Hindlimb muscle (tissue), 1 donor: ENCODE measurements at places on chromosomes 7 and 10.

GRCh38 chr10:11934262-11934661 lies 108.3 kb downstream of the UPF2 start:
- DNase-seq, result no peak

GRCh38 chr10:118986815-118987790 lies 42.4 kb upstream of the NANOS1 start:
- no peak for DNase-seq

DNA sequence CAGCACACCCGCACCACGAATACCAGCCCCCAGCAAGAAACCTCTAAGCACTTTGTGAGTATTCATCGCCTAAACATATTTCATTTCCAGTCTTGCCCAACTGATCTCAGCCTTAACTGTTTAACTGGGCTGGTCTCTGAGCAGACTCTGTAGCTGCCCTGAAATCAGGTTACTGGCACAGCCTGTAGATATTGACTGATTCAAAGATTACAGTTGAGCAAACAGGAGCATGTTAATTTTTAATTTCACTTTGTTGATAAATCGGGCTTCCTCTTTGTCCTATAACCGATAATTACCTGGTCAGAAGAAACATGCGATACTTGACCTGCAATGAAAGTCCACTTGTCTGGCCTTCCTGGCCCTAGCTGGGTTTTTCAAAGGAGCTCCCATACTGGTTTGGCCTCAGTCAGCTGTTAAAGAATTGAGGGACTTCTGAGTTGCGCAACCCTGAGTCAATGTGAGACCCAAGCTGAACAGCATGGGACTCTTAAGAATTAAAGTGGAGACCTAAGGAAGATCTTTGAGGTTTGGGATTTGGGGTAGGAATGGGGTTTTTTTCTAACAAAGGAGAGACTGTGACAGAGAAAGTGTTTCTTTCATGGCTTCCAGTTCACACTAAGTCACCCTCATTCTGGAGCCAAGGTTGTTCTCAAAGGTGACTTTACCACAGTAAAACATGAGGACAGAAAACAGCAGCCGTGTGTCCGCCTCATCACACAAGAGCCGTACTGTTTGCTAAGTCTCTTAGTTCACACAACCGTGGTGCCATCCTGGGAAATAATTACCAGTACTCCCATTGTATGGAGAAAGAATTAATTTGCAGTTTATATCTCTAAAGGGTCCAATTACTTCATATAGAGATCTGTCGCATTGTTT lies 75.9 kb downstream of the PPP1R3C start:
- no peak for DNase-seq

DNA sequence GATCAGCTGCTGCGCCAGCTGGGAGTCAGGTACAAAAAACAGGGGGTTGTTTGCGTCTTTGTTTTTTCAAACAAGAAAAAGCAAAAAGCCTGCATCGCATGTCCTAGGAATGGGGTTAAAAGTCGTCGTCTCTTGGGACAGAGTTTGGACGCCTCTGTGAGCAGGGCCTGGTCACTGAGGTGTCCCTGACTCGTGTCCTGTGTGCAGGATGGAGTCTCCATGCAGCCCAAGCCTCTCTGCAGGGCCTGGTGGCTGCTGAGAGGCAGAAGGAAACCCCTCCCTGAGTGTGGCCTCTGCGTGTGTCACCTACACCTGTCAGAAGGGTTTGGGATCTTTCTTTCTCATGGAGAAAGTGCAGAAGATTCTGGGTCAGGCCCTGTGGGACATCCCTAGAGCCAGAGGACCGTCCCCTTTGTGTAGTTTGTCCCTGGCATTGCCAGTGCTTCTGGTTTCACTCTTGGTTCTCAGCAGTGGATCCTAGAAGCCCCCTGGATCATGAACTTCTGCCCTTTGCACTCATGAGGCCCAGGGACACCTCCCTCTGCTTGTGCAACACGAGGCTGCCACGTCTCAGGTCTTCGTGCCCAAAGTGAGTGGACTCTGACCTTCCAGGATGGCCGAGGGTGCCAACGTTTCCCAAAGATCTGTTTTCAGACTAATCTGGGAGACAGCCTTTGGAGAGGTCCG lies 75.0 kb downstream of the PRKAG2 start:
- DNase-seq, result no peak

DNA sequence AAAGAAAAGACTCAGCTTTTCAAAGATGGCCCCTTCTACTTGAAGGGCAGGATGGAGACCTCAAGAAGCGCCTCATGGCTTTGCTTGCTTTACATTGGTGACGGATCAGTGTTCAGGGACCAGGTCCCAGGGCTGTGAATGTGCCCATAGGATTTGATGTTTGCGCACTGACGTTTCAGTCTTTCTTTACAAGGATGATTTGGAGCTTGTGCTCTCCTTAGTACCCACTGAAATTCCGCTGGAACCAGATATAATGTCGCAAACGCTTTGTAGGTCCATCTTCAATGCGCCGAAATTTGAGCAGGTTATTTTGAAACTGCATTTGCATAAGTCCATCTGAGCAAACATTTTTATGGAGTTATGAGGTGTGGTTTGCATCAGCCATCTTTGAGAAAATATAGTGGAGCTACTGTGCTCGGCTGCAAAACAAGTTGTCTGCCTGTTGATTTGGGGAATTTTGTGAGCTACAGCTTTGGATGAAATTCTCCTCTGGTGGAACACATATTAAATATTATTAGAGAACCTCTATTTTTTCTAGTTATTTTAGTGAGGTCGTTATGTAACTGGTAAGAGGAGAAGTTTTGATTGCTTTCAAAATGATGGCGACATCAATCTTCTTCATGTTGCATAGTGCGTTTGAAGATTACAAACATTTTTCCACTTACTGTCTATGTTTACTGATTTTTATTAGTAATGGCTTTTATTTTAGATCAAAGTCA lies 2.4 kb downstream of the RBM20 start:
- DNase-seq, result no peak

DNA sequence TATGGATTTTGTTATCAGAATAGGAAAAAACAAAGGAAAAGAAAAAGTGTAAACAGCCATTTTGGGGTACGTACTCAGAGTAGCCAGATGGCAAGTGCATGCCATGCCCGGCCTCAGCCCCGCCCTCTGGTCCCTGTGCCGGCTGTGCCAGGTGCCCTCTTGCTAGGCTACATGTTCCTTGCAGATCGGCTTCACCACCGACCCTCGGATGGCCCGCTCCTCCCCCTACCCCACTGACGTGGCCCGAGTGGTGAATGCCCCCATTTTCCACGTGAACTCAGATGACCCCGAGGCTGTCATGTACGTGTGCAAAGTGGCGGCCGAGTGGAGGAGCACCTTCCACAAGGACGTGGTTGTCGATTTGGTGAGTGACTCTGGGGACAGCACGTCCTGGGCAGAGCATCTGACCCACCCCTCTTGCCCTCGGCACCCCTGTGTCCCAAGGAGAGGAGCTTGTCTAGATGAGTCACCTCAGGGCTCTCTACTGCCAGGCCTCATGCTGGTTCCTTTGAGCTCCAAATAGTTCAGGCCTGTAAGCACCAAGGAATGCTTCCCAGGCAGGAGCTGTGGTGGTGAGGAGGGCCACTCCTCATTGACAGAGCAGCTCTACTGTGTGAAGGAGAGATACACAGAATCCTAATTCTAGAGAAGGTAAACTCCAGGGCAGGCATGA lies 54.9 kb upstream of the ZMIZ2 start:
- no peak for DNase-seq

- no peak for DNase-seq
Measured at GRCh38 chr7:35652124-35652523, 42.8 kb downstream of the HERPUD2 start.

DNA sequence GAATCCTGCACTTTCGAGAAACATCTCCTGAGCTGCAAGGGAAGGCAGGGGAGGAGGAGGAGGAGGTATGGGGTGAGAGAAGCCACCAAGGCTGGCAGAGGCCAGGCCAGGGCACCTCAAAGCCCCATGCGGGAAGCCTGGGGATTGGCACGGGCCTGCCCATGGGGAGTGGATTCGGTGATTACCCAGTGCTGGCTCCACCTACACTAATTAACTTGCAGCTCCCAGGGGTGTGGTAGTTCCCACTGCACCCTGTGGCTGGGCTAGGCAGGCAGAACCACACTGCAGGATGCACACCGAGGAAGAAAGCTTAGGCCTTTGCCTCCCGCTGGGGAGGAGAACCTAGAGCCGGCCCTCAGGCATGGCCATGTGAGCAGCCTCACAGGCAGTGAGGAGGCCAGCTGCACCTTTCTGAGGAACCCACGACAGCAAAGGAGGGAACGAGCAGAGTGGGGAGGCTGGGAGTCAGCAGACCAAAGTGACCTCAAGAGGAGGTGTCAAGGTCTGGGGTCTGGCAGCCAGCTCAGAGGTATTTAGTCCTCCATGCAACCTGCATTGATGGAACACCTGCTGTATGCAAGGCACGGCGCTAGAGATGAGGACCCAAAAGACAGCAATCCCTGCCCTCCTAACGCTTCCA lies 27.2 kb downstream of the GRID1 start:
- no peak for DNase-seq

DNA sequence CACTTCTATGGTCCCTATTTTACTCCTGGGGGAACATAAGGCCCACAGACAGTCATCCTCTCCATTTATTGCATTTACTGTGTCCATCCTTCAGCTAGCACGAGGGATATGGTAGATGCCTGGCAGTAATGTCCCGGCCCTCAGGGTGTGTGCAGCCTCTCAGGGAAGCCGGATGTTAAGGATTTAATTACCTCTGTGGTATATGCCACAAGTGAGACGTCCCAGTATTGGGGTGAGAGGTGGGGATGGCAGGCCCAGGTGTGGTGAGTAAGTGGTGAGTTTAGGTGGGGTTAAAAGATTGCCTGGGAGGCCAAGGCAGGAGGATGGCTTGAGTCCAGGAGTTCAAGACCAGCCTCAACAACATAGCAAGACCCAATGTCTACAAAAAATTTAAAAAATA lies 144.9 kb downstream of the SH3PXD2A start:
- no peak for DNase-seq

DNA sequence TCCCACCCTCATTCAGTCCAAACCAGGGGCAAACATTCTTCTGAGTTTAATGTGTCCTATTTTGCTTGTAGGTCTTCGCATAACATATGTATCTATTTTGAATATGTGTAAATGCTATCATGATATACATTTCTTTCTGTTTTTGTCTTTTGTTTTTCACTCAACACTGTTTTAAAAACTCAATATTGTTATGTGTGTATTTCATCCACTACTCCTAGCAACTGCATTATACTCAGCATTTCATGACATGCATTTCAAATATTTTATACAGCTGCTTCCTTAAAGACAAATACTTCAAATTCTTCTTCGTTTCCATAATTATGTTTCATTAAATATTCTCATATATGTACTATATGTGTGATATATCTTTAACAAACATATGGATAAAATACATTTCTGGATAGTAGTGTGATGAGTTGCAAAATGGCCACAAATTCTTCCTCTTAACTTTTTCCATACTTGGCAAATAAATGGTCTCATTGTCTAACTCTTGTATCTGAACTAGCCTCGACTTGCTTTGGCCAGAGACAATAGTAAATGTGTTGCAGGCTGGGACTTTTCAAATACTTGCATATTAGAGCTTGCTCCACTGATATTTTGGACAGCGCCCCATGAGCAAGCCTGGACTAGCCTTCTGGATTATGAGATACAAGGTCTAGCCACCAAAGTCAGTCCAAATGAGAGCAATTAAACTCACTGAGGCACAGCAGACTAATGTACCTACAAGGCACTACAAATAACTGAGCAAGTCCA lies 539.7 kb upstream of the KCND2 start:
- DNase-seq, result no peak
